ENCODE measurements at places on chromosomes 6 and 20.

GRCh38 chr20:1555952-1556351 lies 1.6 kb downstream of the SIRPD start:
- no peak for DNase-seq

- DNase-seq: no peak
Observed at GRCh38 chr6:130517444-130517931, 151.7 kb downstream of the TMEM200A start.

- no peak for DNase-seq
Observed at GRCh38 chr20:21087862-21088540, 18.2 kb downstream of the LINC00237 start.

DNA sequence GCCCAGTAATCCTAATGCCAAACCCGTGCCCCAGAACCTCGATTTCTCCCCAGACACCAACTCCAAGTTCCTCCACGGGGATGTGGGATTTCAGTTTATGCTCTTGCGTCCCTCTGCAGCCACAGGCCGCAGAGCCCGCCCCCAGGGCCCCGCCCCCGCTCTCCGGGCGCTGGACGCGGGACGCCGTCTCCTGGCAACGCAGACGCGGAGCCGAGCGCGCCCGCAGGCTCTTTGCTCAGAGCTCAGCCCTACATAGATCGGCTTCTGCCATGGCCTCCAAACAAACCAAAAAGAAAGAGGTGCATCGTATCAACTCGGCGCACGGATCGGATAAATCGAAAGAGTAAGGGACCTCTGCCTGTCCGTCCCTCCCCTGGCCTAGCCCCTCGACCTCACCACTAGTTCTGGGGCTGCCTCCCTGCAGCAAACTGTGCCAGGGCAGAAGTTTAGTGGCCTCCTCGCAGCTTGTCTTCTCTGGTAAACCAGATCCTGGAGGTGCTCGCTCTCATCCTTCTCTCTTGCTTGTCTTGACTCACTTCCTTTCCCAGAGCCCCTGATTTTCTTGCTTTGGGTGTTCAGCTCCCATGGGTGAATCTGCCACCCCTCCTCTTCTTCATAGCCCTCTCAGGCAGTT lies at the start of gene ADGB:
ADGB (plus strand) TSS at position 201 of the 634 bp plus-strand sequence; CDS start at position 270, 69 bp downstream.
- no peak for DNase-seq

DNA sequence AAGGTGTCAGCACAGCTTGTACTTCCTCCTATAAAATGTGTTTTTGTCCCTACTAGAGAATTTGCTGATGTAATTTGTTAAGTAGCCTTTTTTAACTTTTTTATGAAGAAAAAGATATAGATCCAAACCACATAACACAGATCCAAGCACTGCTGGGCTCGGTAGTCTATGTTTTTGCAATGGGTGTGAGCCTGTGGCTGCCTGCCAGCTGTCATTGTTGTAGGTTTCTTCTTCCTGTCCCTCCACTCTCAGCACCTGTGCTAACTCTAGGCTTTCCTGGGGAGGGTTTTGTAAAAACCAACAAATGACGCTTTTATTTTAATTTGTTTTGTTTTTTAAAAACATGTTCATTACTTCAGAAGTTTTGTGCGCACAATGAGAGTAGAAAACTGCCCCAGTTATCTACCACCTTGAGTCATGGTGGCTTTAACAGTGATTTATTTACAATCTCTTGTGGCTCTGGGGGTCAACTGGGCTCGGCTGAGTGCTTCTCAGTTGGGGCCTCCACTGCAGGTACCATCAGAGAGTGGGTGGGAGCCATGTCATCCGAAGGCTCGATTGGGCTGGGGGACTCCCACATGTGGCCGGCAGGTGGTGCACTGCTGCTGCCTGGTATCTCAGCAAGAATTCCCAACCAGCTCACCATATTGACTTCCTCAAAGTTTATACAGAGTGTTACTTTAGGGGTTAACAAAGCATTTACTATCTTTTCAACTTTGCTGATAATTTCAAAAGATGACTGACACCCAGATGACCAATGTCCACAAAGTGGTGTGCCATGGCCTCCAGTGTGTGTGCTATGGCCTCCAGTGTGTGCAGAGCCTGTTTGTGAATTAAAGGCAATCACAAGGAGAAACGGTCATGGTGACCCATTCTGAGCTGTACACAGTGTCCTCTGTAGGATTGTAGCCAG lies 3.0 kb upstream of the CCR6 start:
- DNase-seq: peak; percentile 66

- no peak for DNase-seq
Observed at GRCh38 chr6:24997231-24997630, 61.5 kb upstream of the RIPOR2 start.

DNA sequence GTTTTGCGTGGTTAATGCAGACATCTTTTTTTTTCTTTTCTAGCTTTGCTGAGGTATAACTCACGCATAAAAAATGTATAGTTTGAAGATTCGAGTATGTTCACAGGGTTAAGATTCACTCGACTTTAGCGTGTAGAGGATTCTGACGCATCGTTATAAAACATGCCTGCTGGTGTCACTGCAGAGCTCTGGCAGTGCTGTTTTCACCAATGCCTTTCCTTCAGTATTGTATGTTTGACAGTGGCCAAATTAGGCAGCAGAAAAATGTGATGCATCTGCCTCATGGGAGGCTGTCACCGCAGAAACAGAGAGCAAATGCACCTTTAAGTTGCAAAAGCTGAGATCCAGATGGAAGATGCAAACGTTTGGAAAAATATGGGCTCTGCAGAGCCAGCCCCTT lies 18.0 kb upstream of the SIRPB2 start:
- DNase-seq: no peak

GRCh38 chr6:112253498-112253840 lies 898 bp downstream of the LAMA4 start:
- DNase-seq: no peak

GRCh38 chr20:60022849-60023248 lies 64.6 kb downstream of the CDH26 start:
- no peak for DNase-seq

DNA sequence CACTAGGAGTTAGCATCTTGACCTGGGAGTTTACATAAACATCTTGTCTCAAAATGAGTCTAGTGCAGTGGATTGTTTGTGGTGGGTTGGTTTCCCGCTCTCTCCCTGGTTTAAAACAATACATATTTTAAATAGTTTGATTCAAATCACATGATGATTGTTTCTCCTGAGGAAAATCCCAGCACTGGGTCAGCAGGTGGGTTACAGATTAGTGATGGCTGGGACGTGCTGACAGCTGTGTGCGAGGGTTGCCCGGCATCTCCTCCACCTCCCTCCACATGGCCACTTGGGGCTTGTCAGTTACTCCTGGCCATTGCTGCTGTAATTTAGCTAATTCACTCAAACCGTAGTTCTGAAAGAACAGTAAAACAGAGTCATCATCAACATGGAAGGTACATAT lies 306.4 kb upstream of the CITED2 start:
- DNase-seq: no peak
